Activated naive CD4-positive, alpha-beta T cell treated with anti-CD3 and anti-CD28 coated beads, Interleukin-2, amount 50 U/mL, for 72 hours (primary cell): ENCODE measurements at places on chromosomes 5 and 9. TPM values are rescaled to one million over a fixed set of nuclear protein-coding genes. Genes with fewer than 3 reads are reported as not detected.

OTP gene
- not detected for total RNA-seq

PCDHB5 gene
- 0.08 TPM for total RNA-seq

CATSPER3 gene
- 0.51 TPM for total RNA-seq

ZNF367 gene
- 42.6 TPM for total RNA-seq

COL15A1 gene
- total RNA-seq, result 0.11 TPM

GTF3C4 gene
- total RNA-seq, result 15.2 TPM

PDZD2 gene
- 0.75 TPM for total RNA-seq

IRX1 gene
- total RNA-seq, result not detected

MED7 gene
- 21.7 TPM for total RNA-seq

GPR21 gene
- 1.7 TPM for total RNA-seq

PLPP7 gene
- 0.37 TPM for total RNA-seq

STC2 gene
- 39.5 TPM for total RNA-seq

DDX4 gene
- total RNA-seq, result not detected

TDRD7 gene
- total RNA-seq, result 5.0 TPM

SELENOP gene
- total RNA-seq, result not detected

TUT7 gene
- 33.7 TPM for total RNA-seq

MEGF10 gene
- not detected for total RNA-seq

GPR151 gene
- total RNA-seq, result not detected

P4HA2 gene
- total RNA-seq, result 21.6 TPM

STPG3 gene
- total RNA-seq, result not detected

CTNND2 gene
- total RNA-seq, result not detected

CCDC183 gene
- total RNA-seq, result 0.18 TPM

PITX1 gene
- not detected for total RNA-seq

NDUFA8 gene
- total RNA-seq, result 58.2 TPM

DIRAS2 gene
- not detected for total RNA-seq

TIMD4 gene
- total RNA-seq, result 8.4 TPM

NR2F1-AS1 gene
- total RNA-seq, result not detected

ADGRD2 gene
- total RNA-seq, result not detected

GABBR2 gene
- total RNA-seq, result not detected

SPINK13 gene
- not detected for total RNA-seq

PGM5 gene
- total RNA-seq, result not detected

NKD2 gene
- 1.8 TPM for total RNA-seq

ECM2 gene
- total RNA-seq, result not detected
